ENCODE measurements at places on chromosomes 4 and X. TPM values are rescaled to one million over a fixed set of nuclear protein-coding genes. Genes with fewer than 3 reads are reported as not detected.

DNA sequence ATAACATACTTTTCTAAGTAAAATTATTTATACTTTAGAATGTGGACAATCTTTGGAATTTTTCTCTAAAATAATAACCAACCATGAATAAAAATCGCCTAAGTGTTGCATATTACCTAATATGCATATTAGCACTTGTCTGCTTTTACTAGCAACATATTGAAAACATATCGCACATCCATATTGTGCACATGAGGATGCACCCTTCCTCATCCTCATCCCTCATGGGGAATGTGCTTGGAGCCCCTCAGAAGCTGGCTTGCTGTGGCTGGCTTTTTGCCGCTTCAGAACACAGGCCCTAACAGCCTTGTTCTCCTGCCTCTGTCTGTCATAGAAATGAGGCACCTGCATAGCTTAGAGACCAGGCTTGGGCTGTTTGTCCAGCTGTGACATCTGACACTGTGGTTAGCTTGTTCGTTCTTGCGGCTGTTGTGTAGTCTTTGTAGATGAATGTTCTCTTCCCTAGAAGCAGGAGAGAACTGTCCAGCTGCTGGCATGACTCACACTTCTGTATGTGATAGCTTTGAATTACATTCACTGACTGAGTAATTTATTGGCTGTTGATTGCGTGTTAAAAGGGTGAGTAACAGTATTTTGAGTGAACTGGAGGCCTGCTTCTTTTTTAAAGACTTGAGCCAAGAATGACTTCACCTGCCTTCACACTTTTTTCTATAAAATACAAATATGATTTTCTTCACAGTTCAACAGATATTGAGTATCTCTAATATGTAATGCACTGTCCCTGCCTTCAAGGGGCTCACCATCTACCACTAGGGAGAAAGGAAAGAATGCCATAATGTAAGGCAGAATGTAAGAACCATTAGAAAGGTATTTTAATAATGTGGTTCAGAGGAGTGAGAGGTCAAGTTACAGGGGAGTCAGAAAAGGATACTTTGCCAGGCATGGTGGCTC lies 81.9 kb downstream of the HMGB2 start:
- DNase-seq: no peak

GRCh38 chrX:65750674-65751469 lies 83.4 kb downstream of the MSN start:
- DNase-seq: no peak

DNA sequence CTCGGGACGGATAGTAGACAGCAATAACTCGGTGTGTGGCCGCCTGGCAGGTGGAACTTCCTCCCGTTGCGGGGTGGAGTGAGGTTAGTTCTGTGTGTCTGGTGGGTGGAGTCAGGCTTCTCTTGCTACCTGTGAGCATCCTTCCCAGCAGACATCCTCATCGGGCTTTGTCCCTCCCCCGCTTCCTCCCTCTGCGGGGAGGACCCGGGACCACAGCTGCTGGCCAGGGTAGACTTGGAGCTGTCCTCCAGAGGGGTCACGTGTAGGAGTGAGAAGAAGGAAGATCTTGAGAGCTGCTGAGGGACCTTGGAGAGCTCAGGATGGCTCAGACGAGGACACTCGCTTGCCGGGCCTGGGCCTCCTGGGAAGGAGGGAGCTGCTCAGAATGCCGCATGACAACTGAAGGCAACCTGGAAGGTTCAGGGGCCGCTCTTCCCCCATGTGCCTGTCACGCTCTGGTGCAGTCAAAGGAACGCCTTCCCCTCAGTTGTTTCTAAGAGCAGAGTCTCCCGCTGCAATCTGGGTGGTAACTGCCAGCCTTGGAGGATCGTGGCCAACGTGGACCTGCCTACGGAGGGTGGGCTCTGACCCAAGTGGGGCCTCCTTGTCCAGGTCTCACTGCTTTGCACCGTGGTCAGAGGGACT lies 5.7 kb upstream of the MSANTD1 start:
- no peak for DNase-seq

- no peak for DNase-seq
Measured at GRCh38 chr4:14110407-14110806, 482.9 kb upstream of the BOD1L1 start.

DNA sequence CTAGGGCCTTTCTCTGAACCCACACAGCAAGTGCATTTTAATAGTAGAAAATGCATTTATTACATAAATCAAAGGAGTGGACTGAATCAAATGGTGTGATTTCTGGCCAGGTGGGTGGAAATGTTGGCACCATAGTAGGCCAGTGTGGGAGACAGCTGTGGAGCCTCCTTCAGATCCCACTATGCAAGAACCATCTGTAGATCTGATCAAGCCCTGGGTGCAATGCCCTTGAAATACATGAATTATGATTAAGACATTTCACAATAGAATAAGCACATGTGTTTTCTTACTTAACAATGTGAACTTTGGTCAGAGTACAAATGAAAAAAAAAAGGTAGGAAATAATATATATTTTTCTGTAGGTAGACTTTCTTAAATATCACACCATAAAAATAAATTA lies 204.3 kb downstream of the PCDH7 start:
- no peak for DNase-seq

DNA sequence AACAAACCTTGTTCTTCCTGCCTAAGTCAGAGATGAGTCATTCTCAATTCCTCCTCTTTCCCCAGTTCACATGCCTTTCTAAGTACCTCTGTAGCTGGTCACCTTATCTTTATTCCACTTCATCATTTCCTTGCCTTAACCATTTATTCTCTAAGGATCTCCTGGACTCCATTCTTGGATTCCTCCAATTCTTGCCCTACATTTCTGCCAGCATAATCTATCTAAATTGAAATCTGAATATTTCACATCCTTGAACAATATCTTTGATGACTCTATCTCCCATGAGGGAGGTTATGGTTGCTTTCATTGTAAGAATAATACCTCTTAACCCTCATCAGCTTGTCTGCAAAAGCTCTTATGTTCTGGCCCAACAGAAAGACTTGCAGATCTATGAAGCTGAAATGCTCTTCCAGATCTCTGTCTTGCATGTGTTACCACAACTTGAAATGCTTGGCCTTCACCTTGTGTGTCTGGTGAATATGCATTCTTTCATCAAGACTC lies 28.6 kb upstream of the PDE5A start:
- DNase-seq: no peak

DNA sequence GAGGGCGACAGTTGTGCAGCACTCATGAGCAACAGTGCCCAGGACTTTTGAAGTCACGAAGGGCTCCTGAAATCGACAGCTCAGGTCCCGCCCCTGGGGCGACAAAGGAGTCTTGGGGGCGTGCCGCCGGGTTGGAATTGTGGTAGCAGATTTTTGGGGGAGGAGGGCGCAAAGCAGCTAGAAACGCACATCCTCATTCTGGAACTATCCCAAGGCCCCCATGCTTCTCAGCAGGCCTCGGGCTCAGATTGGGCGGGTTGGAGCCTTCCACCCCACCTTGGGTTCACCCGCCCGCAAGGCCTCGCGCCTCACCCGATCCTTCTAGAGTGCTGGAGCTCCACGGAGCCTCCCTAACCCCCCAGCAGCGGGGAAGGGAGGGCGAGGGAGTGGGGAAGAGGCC lies 85.5 kb downstream of the HPRT1 start:
- peak; percentile 50 for DNase-seq

DNA sequence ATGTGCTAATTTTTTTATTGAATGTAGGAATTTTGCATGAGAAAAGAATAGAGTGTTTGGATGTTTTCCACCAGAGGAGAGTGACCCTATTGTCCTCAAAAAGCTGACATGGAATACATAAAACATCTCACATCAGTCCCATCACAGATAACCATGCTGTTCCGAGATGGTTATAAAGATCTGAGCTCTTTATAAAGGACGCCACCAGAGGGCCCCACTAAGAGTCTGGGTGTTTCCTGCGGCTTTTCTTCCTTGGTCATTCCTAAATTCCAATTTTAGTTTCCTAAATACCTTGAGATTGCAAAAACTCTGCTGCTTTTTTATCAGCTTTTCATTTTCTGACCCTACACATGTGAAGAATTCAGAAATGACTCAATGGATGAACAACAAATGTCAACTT lies 504.5 kb upstream of the FRG1 start:
- DNase-seq: no peak

DNA sequence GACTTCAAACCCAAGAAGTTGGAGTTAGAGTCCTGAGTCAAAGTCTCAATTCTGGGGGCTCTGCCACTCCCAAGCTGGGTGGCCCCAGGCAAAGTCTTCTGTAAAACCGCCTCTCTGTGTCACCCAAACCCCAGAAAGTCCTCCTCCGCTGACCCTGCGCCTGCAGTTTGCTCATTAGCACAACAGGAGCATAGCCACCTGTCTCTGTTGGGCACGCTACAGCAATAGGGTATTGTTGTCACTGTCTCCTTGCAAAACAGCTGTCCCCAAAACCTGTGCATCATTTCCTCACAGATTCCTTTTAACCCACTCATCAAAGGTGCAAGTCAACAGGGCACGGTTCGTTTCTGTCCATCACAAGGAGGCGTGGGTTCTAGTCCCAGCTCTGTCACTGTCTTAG lies 8.0 kb upstream of the DGAT2L6 start:
- DNase-seq: no peak

The PDZD4 gene
- total RNA-seq: 13.5 TPM

The CLNK gene
- total RNA-seq: not detected

Data from testis (tissue), 5 donors.